ENCODE measurements at places on chromosomes 3 and 15.

- DNase-seq = no peak
These were observed 58.4 kb downstream of the CPNE4 start for GRCh38 chr3:131976448-131976847.

DNA sequence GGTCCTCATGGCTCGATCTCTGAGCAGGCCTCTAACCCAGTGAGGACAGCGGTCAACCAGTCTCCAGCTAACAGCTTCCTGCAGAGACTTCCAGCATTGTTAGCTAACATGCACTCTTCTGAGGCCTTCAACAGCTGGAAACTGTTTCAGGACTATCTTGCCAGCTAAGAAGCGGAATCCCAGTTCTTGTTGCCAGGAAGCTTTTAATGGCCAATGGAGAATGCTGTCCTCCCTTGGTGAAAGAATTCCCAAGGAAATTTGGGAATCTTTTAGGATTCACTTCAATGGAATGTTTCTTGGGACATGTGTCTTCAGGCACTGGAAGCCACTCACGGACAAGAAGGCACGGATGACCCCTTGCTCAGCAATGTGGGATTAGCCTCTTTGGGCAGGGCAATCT, 91.7 kb downstream of the CEMIP start:
- DNase-seq = no peak

- peak; percentile 84 for DNase-seq
These were observed 55.2 kb downstream of the SPTSSB start for GRCh38 chr3:161316006-161316689.

GRCh38 chr3:54932606-54933005, 4.7 kb upstream of the LRTM1 start:
- DNase-seq = no peak

DNA sequence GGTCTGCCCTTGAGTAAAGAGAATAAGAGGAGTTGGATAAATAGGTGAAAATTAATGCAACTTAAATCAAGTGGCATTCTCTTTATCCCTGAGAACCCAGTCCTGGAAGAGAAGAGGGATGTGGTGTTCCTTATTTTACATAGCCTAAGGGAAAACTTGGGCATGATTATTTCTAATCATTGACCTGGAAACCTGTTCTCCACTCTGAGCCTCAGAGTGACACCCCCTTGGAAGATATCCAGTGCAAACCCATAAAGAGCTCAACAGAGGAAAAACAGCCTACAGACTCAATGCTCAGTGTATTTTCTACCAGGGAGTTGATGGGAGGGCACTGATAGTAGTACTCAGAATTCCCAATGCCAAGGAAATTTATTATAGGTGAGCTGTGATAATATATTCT, 22.0 kb downstream of the SLC15A2 start:
- DNase-seq = no peak

- DNase-seq = no peak
These were observed 6.1 kb downstream of the MST1 start for GRCh38 chr3:49683162-49683561.

GRCh38 chr3:26799679-26800317, 177.2 kb downstream of the LRRC3B start:
- DNase-seq = no peak

- no peak for DNase-seq
These were observed 35.8 kb downstream of the FSIP1 start for GRCh38 chr15:39746714-39747276.

DNA sequence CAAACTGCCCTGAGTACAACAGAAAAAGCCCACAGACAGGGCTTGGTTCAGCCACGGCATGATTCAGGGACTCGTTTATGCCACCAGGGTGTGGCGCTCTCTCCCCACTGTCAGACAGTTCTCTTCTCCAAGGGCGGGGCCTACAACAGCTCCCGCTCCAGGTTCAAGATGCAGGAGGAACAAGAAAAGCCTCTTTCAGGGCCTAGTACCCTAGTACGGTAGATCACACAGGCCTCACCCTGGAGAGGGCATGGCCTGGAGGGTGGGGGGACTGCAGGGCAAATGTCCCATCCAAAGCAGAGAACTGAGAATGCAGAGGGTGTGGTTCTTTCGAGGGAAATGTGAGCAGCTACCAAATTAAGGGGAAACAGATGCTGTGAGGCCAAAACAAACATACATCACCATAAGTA, 12.0 kb downstream of the MESD start:
- DNase-seq = peak; percentile 47

DNA sequence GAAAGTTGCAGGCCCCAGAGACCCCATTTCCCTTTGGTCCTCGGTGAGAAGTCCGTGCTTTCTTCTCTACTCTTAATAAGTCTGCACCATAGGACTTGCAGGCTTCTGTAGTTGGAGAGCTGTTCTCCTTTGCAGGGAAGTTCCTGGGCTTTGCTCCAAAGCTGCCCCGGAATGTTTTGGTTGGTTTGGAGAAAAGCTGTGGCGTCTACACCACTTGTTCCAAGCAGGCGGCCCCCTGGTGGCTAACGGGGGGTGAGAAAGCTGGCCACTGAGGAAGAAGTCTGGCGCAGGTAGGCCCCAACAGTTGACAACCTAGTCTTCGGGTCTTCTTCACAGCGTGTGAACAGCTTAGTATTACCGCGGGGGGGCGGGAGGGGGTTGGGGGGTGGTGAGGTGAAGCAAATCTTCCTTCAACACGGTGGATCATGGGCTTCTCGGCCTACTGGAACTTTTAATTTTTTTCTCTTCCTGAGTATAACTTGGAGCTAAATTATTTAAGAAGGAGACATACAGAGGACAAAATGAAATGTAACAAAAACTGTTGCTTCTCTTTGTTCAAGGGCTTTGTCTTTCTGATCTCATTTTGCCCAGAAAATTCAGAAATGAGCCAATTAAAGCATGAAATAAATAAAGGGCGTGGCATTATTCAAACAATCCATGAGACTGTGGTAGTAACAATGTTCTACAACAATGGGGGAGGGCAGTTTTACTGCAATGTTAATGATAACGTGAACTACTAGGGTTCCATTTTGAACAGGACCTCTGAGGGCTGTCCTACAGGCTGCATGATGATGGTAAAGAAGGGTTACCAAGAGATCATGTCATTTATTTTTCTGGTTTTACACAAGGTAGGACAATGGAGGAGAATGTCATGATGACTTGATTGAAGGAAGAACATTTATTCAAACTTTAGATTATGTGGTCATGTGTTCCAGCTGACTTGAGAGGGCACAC, 2.2 kb upstream of the THRB start:
- no peak for DNase-seq
